Pancreas (tissue), 10 donors: ENCODE measurements at places on chromosomes 2 and 18.
A peak's percentile ranks its signal among the peaks of the same experiment; 100 is the strongest.

DNA sequence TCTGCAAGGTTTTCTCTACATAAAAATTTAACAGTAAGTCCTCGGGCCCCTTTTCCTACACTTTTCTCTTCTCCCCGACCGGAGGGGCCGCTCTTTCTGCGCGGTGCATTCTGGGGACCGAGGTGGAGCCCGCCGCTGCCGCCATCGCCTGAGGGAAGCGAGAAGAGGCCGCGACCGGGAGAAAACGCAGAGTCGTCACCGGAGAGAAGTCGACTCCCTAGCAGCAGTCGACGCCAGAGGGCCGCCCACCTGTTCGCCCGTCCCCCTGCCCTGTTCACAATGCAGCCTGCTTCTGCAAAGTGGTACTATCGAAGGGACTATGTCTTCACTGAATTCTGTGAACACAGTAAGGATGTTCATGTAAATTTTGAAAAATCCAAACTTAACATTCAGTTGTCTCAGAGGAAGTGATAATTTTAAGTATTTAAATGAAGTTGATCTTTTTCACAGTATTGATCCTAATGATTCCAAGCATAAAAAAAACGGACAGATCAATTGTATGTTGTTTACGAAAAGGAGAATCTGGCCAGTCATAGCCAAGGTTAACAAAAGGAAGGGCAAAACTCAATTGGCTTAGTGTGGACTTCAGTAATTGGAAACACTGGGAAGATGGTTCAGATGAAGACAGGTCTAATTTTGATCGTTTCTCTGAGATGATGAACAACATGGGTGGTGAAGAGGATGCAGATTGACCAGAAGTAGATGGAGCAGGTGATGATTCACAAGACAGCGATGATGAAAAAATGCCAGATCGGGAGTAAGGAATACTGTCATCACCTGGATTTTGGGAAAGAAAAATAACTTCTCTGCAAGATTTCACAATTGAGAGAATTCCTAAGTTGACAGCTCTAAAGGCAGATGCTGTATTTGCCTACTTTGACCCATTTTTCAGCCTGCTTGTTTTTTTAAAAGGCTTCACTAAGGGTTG is 55.8 kb downstream of the ASXL2 start:
- DNase-seq = peak; percentile 23

GRCh38 chr2:145258903-145259579 is 739.1 kb upstream of the ZEB2 start:
- no peak for DNase-seq

- no peak for DNase-seq
These were observed 158.7 kb downstream of the HAUS1 start for GRCh38 chr18:46262856-46263255.

DNA sequence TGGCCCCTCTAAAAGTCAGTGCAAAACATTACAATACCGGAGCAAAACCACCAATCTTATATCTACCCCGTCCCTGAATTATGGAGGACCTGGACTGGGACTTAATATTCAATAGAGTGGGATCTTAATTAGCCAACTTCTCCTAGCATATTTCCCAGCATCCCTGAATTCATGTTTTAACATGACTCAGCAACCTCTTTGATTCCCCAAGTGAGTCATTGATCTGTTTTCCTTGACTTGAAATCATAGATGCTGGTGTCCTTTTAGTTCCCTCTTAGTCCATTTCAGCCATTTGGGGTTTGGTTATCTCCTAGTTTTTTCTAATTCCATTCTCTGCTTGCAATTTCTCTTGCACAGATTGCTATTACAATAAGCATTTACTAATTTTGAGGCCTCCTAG is 677.7 kb upstream of the CELF4 start:
- DNase-seq = no peak

- DNase-seq = no peak
These were observed 164.8 kb upstream of the KLHL14 start for GRCh38 chr18:32937597-32937996.

DNA sequence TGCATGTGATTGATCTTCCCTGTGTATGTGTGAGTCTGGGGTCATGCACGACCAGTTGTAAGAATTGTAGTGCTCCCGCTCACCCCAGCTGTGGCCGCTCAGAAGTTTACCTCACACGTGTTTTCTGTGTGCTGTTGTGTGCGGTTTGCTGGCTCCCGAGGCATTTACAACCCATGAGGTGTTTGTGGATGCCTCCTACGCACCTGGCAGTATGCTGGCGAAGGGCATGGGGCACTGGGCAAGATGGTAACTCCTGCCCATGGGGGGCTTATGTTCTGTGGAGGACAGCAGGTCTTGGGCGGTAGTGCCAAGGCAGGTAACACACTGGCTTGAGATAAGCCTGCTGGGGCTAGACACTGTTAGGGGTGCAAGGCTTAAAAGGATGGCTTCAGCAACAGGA is 102.6 kb upstream of the HS6ST1 start:
- DNase-seq = no peak

DNA sequence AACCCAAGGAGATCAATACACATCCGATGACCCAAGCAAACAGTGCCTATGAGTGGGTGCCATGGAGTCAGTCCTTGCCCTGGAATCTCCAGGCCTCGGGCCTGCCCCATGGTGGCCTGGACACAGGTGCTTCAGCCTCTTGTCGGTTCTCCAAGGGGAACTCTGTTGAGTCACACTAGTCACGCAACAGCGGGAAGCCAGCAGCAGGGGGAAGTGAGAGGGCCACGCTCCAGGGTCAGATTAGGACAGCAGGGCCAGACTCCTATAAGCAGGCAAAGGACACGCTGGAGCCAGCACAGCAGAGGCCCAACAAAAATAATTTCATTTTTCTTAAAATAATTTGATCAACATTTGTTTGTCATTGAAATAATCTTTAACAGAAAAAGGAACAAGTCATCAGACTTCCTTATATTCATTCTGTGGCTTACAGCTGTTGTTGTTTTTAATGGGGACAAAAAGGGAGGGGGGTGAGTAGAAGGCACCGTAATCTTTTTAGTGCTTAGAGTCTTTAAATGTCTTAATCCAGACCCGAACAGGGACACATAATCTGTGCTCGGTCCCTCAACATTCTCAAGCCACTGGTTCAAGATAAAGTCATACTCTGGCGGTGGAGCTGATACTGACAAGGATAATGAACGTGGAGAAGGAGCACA is 16.4 kb upstream of the ARMC9 start:
- peak; percentile 53 for DNase-seq

- DNase-seq = no peak
These were observed 43.4 kb downstream of the EPB41L3 start for GRCh38 chr18:5500158-5500939.

- DNase-seq = no peak
These were observed 50.3 kb downstream of the RPL37A start for GRCh38 chr2:216548901-216549331.
